M059J (cell line): ENCODE measurements at places on chromosomes 7 and 10. TPM values are rescaled to one million over a fixed set of nuclear protein-coding genes. Genes with fewer than 3 reads are reported as not detected.

Gene IQUB
- 0.05 and 1.1 TPM in 2 replicates for total RNA-seq

Gene SNX10
- total RNA-seq = 8.6 and 10.2 TPM in 2 replicates

Gene HOXA6
- total RNA-seq = 3.7 TPM in 1 of 2 replicates, not detected in the other

Gene RPEL1
- 0.12 TPM in 1 of 2 replicates, not detected in the other for total RNA-seq

Gene PNLIP
- not detected in 2 replicates for total RNA-seq

Gene TET1
- 2.8 and 4.0 TPM in 2 replicates for total RNA-seq

Gene SEMA3C
- total RNA-seq = 116 and 143 TPM in 2 replicates

Gene VGF
- 0.20 TPM in 1 of 2 replicates, not detected in the other for total RNA-seq

Gene GNGT1
- total RNA-seq = not detected in 2 replicates
